EH (cell line): ENCODE measurements at places on chromosomes 4 and X.

DNA sequence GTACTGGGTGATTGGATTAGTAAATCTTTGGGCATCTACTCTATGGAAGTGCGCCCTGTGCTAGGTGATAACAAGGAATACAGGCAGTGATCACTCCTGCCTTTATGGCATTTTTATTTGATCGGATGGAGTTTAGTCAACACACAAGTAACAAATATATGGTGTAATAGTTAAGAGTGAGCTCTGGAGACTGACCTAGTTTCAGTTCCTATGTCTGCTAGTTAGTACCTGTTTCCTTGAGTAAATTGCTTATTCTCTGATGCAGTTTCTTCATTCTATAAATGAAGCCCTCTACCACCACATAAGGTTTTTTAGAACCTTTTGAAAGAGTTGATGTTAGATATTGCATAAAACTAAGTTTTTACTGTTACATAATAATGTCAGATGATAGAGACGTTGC is 134.6 kb downstream of the KDM6A start:
- no peak for DNase-seq

GRCh38 chrX:8805974-8806373 is 4.8 kb upstream of the FAM9A start:
- DNase-seq, result no peak

GRCh38 chr4:21728304-21728703 is 220.3 kb downstream of the KCNIP4 start:
- DNase-seq, result no peak

- no peak for DNase-seq
These were observed 33.0 kb downstream of the TSPAN5 start for GRCh38 chr4:98625399-98625798.

- DNase-seq, result no peak
These were observed 10.0 kb downstream of the FAM184B start for GRCh38 chr4:17771284-17771908.

GRCh38 chrX:10966057-10966456 is 145.1 kb upstream of the HCCS start:
- no peak for DNase-seq

DNA sequence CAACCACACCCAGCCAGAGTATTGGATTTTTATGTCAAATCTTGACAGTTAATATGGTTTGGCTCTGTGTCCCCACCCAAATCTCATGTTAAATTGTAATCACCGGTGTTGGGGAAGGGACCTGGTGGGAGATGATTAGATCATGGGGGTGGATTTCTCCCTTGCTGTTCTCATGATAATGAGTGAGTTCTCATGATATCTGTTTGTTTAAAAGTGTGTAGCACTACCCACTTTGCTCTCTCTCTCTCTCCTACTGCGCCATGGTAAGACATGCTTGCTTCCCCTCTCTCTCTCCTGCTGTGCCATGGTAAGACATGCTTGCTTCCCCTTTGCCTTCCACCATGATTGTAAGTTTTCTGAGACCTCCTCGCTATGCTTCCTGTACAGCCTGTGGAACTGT is 86.9 kb upstream of the COX18 start:
- DNase-seq, result no peak

DNA sequence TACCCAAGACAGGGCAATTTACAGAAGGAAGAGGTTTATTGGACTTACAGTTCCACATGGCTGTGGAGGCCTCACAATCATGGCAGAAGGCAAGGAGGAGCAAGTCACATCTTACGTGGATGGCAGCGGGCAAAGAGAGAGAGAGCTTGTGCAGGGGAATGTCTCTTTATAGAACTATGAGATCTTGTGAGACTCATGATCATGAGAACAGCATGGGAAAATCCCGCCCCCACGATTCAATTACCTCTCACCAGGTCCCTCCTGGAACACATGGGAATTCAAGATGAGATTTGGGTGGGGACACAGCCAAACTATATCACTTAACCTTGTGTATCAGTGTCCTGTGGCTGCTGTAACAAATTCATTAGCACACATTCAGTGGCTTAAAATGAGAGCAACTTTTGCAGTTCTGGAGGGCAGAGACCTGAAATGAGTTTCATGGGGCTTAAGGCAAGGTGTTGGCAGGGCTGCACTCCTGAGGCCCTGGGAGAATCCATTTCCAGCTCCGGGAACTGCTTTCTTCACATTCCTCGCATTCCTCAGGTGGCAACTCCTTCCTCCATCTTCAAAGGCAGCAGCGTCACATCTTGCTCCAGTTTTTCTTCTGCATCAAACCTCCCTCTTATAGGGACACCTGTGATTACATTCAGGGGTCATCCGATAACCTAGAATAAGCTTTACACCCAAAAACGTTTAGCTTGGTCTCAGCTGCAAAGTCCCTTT is 22.3 kb upstream of the NSG1 start:
- DNase-seq, result no peak

GRCh38 chrX:132077414-132077813 is 50.4 kb downstream of the FRMD7 start:
- no peak for DNase-seq

DNA sequence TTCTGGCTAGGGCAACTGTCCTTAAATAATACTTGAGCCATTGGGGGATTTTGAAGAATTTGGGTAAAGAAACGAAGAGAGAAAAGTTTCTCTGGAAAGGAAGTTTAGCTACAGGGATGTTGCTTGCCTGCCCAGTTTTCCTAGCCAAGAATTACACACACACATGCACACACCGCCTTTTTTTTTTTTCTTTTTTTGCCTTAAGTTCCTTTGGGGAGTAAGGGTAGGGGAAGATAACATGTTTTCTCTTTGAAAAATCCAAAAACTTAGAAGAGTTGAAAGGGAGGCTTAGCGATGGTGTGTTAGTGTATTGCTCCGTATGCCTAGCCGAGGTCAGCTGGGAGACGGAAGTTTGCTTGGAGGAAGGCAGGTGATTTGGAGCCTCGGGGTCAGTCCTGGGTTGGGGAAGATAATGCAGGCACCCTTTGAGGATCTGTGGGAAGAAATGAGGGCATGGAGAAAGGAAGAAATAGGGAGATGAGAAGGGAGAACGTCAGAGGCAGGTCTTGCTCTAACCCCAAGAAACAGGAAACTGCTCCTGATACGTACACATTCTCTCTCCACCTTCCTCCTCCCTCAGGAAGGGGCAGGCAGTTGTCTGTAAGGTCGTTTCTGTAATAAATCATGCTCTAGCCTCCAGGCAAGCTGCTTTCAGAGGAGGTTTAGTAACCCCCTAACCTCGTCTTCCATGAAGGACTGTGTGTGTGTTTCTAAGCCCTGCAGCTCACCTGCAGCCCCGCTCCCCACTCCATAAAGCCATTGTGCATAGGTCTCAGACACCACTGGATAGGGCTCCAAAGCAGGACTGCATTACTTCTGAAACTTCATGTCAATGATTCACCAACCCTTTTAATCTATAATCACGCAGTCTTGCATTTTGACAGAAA is 10.5 kb downstream of the KLF3 start:
- peak; percentile 24 for DNase-seq

- no peak for DNase-seq
These were observed 111.7 kb upstream of the PDHA2 start for GRCh38 chr4:95728145-95728544.

- DNase-seq, result no peak
These were observed 381.0 kb upstream of the TRAM1L1 start for GRCh38 chr4:117466388-117466787.

DNA sequence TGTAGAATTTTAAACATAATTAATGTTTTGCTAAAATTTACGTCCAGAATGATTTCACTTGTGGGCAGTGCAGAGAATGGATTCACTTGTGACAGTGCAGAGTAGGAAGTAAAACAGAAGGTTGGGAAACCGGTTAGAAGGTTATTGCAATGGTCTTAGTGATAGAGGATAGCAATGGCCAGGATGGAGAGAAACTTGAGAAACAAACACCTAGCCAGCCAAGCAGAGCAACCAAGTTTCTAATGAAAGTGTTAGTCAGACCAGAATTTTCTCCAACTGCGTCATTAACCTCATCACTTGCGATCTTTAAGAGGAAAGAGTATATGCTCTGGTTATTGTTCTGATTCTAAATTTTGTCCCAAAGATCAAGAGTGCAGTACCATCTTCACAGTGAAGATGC is 50.0 kb upstream of the TBC1D9 start:
- no peak for DNase-seq

DNA sequence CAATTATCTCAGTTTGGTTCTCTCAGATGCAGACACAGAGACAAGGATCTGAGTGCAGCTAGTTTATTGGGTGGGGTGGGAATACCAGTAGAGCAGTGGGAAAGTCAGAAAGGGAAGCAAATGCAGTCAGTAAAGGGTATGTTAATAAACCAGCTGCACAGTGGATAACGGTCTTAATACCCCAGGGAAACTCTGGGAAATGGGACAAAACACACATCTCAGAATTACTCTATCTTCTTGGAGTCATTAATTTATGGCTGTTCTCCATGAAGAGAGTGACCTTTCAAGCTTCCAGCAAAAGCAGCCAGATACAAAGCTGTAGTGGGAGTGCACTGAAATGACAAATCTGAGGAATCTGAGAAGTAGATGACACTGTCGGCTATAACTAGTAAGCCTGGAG is 73.3 kb upstream of the NALF2 start:
- no peak for DNase-seq

DNA sequence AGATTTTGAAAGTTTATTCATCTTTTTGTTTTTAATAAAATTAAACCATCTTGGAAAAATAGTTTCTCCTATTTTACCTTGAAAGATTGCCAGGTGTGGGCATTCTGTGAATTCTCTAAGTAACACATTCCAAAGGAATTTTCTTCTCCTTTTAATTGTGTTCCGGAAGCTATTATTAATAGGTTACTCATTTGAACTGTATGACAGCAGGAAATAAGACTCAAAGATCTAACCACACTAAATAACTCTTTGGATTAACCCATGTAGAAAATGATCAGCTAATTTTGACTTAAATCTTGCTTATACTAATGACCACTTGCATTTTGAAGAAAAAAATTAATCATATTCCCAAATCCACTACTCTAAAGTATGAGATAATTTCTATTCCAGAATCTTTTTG is 17.6 kb upstream of the CCNI start:
- peak; percentile 48 for DNase-seq

DNA sequence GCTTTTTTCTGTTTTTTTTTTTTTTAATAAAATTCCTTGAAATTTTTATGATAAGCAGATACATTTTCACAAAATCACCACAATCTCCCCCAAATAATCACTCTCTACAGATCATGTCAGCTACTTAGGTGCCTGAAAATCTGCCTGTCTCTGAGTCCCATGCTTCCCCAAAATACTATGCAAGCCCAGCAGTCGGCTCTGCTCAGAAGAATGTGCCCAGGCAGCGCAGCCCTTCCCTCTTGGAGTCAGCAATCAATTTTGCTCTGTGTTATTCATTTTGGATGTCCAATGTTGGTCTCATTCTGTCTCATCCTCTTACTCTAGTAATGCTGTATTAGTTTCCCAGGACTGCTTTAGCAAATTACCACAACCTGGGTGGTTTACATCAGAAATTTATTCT is 24.9 kb upstream of the C1QTNF7 start:
- DNase-seq, result no peak

GRCh38 chr4:34851411-34851810 is 1392.9 kb downstream of the ARAP2 start:
- DNase-seq, result no peak

- peak; percentile 61 for DNase-seq
These were observed 126.8 kb downstream of the KLHL8 start for GRCh38 chr4:87093443-87094123.

DNA sequence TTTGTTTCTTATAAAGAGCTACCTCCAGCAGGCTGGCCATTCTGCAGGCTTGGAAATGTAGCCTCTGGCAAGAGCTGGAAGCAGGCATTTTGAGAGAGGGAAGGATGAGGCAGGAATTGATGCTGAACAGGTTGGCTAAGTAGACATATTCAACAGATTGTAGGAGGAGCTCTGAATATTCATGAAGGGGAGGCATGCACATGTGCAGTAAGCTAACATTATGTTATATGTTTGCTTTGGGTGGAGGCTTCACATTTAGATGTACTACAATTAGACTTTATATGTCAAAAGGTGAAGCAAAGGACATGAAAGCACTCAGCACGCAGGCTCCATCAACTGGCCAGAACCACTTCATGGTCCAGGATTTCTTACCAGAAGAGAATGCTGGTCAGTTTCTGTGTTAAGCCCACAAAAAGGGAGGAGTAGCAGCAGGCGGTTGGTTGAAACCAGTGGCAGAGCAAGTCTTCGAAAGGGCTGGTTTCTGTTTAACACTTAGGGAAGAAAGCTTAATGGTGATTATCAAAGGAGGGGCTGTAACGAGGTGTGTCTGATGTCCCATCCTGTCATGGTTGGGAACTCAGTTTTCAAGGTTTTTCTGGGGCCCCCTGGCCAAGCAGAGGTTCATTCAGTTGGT is 54.8 kb downstream of the FGFBP1 start:
- DNase-seq, result no peak

GRCh38 chr4:41839916-41840854 is 91.7 kb upstream of the PHOX2B start:
- DNase-seq, result no peak

- DNase-seq, result no peak
These were observed 925.6 kb downstream of the SH3BGRL start for GRCh38 chrX:82127228-82128123.

- DNase-seq, result no peak
These were observed 254.5 kb upstream of the PPARGC1A start for GRCh38 chr4:24144381-24144780.

DNA sequence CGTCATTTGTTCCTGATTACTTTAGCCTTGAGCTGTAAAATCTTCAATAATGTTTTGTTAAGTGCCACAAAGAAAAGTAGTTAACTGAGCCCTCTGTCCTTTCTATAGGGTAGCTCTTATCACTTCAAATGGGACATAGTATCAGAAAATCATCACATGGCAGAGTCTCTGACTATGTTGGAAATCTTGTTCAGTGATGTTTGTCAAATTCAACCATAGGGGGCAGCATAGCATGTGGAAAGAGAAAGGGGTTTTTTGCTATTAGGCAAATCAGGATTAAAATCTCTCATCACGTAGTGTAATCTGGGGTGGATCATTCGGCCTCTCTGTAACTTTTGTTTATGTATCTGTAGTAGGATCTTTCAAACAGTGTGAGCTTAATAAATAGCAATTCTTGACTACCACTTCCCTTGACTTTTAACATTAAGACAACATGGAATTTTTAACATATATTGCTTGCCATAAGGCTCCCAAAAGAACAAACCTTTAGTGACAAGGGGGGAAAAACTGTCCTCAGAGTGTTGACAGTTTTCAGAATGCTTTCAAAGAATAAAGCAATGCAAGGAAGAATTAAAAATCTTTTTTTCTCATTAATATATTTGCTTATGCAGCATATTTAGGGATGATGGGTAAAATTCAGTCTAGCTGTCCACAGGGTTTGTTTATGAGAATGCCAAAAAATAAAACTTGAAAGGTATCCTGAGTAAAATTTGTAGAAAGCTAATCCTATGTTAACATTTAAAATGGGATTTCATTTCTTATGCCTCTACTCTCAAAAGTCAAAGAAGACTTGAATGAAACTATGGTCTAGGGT is 127.2 kb downstream of the FBXW7 start:
- DNase-seq, result peak; percentile 51

DNA sequence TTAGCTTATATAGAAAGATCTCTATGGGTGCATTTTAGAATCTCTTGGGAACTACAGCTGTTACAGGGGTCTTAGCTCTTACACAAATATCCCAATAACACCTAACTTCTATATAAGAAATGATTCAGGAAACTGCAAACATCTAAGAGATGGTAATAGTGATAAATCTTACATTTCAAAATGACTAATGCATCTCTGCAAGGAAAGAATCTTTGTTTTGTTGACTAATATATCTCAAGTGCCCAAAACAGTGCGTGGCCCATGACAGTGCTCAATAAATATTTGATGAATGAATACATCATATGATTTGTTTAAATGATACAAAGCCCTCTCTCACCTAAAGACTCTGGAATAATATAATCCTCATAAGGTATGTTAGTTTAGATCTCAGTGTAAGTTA is 47.5 kb downstream of the CENPE start:
- peak; percentile 73 for DNase-seq

GRCh38 chr4:32771491-32771890 is 2051.3 kb downstream of the PCDH7 start:
- no peak for DNase-seq
